ENCODE measurements at places on chromosomes 7 and 10. TPM values are rescaled to one million over a fixed set of nuclear protein-coding genes. Genes with fewer than 3 reads are reported as not detected.

Gene CAV2
- total RNA-seq, result 335 TPM

Gene ANKRD61
- 0.40 TPM for total RNA-seq

Gene MAGI2
- 0.84 TPM for total RNA-seq

Gene NPTX2
- total RNA-seq, result 0.60 TPM

Gene FAM241B
- 0.30 TPM for total RNA-seq

Gene CALHM3
- total RNA-seq, result not detected

Gene WIPF3
- total RNA-seq, result not detected

Gene PNLIPRP2
- not detected for total RNA-seq

Gene GLI3
- total RNA-seq, result 3.8 TPM

Gene DNTT
- total RNA-seq, result not detected

Gene SPDYE16
- total RNA-seq, result not detected

Gene CYP2C18
- total RNA-seq, result not detected

Gene BMPER
- total RNA-seq, result not detected
